Occipital lobe (tissue), 3 donors: ENCODE measurements at places on chromosomes 16 and 17.

DNA sequence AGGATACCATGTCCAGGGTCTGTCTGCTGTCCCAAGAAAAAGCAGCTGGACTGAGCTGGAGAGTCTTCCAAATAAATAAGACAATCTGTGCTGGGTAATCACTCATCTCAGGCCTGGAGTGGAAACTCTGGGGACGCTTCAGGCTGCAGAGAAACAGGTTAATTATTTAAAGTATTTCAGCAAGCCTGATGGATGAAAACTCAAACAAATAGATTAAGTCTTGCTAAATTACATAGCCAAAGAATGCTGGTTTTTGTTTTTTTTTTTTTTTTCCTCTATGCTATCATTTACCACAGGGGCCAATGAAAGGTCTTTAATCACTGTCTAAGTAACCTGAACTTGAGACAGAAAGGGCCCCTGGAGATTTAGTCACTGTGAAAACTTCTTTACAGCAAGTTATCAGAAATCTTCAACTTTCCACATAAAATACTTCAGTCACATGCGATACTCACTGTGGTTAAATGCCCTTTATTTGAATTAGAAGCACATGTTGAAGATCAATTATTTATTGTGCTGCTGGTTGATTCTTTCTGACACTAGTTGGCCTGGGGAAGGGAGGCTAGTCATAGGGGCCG, 31.0 kb upstream of the KCNJ2 start:
- DNase-seq, result no peak

GRCh38 chr16:57603115-57604024, 25.1 kb upstream of the ADGRG1 start:
- no peak for DNase-seq

GRCh38 chr16:24174504-24174903, 81.6 kb upstream of the CACNG3 start:
- peak; percentile 66 for DNase-seq

DNA sequence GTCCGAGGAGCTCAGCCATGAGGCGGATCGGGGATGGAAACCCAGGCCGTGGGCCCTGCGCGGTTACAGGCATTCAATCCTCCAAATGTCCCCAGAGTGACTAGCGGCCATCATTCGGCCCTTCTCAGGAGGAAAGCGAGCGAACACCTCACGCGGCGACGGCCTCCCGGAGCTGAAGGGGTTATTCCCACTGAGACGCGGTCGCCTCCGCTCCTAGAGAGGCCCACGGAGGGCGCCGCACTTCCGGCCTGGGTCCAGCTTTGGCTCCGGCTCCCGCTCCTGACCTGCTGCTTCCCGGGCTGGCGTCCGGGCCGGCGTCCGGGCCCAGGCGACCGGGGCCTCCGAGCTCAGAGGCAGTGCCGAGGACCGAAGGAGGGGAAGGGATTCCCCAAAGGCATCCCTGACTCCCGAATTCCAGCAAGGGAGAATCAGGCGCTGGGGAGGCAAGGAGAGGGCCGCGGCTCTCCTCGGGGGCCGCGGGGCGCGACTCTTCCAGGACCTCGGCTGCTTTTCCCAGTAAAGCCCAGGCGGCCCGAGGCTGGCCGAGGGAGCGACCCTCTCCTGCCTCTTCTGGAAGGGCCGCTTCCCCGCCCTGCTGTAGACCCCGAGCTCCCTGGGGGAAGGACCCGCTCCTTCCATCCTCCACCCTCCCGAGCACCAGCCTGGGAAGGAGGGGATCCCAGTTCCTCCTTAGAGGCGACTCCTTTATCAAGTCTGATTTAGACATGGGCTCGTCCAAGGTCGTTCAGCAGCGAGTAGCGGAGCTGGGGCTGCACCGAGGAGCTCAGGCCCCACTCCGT, 18.6 kb upstream of the ZNF629 start:
- DNase-seq, result peak; percentile 84

- DNase-seq, result no peak
Measured at GRCh38 chr17:47948706-47949196, 7.4 kb downstream of the PNPO start.

- no peak for DNase-seq
Measured at GRCh38 chr16:28990375-28991040, 5.7 kb downstream of the LAT start.

DNA sequence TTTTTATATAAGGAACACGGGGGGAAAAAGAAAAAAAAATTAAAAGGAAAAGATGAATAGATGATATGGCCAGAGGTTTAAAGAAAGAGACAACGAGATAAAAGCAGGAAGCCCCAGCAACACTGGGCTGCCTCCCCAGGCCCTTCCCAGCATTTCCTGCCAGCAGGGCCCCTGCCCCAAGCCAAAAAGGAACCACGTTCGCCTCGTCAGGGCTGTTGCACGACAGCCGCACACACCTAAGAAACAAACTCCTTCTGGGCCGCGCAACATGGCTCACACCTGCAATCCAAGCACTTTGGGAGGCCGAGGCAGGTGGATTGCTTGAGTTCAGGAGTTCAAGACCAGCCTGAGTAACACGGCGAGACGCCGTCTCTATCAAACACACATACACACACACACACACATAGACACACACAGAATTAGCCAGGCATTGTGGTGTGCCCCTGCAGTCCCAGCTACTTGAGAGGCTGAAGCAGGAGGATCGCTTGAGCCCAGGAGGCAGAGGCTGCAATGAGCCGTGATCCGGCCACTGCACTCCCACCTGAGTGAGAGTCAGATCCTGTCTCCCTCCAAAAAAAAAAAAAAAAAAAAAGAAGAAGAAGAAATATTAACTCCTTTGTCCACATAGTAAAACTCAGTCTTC, 83.0 kb downstream of the ANKRD11 start:
- DNase-seq, result no peak

DNA sequence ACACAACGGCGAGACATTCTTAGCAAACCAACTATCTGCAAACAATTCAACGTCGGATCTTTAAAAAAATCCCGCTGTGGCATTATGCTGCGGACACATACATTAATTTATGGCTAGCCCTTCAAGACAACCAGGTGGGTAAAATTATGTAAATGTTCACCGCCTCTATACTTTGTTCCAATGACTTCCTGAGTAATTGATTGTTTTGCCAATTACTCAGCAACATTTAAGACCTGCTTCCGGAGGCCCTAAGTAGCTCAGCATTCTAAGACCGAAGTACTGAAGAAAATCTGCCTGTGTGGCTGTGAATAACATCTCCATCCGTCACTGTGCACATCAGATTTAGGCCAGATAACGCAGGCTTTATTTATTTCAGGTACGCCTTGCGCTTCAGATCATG, 23.3 kb downstream of the QPRT start:
- DNase-seq, result no peak

- DNase-seq, result no peak
Measured at GRCh38 chr17:4998027-4998731, 429 bp downstream of the KIF1C start.
